EH (cell line): ENCODE measurements at places on chromosomes 3 and 15.

DNA sequence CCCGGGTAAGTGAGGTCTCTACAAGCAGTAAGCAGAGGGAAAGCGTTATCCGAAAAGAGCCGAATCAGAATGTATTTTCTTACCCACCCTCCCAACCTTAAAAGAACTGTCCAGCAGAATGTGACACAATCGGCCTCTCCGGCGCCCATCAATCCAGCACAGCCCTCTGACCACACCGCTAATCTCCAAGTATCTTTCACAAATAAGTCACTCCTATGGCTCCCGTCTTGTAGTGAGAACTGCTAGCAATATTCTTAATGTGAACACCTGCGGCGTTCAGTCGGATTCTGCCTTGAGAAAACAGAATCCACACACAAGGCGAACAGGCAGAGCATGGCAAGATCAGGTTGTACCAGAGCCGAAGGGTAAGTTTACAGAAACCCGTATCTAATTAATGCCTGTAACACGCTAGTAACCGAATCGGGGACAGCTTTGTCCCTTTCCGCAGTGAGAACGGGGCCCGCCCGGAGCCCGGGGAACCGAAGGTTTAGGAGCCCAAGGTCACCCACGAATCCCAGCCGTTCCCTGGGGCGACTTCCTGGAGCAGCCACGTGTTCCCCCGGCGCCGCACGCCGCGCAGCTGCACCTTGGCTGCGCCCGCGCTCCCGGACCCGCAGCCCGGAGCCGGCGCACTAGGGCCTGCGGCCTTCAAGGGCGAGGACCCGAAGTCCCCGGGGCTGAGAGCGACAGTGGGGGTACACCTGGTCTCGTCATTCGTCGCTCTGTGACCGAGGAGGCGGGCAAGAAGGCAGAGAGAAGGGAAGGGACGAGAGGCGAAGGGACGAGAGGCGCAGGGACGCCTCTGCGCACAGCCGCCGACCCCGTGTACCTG lies 672 bp downstream of the TFRC start:
- peak; percentile 58 for DNase-seq

GRCh38 chr3:134858441-134859035 lies 63.5 kb downstream of the EPHB1 start:
- no peak for DNase-seq

DNA sequence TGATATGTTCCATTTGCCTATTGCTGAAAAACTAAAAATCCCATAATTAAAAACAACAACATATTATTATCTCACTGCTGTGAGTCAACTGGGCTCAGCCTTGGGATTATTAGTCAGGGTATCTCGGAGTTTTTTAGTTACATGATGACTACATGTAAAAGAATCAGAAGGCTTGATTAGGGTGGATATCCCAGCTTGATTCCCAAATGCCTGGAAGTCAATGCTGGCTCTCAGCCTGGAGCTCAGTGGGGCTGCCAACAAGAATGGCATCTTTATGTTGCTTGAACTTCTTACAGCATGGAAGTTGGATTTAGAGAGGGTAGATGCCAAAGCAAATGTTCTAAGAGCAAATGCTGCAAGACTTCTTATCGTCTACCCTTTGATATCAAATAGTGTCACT lies 278.5 kb downstream of the PLOD2 start:
- DNase-seq, result no peak

DNA sequence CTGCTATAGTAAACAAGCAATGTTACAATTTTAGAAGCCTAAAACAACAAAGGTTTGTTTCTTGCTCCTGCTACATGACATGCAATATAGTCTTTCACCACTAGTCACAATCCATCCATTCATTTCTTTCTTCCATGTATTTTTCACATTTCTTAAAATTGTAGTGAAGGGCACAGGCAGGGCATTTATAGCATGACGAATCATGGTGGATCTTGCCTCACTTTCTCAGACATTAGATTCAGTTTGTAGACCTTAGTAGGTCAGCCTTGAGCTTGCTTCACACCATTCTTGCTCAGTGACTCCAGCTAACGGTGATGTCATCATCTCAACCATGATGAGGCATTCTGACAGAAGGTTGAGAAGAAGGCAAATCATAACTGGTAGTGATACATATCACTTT lies 546.8 kb downstream of the TBL1XR1 start:
- DNase-seq, result peak; percentile 38

- peak; percentile 44 for DNase-seq
Measured at GRCh38 chr3:71052716-71053115, 530.8 kb downstream of the FOXP1 start.

DNA sequence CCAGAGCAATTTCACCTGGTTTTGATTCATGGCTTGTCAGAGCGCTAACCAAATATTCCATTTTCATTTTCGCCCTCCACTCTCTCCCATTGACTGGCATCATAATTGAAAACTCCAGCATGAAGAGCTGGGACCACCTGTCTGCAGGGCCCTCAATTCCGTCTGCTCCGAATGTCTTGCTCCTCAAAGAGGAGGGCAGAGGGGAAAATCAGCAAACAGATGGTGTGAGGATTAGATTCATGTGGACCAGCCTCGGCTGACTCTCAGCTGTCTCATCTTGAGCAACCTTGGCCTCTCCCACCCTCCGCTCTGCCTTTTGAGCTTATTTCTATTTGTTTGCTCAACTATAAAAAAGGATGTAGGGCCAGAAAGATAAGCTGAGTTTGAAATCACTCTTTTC lies 512.2 kb upstream of the PPP2R3A start:
- DNase-seq, result no peak

DNA sequence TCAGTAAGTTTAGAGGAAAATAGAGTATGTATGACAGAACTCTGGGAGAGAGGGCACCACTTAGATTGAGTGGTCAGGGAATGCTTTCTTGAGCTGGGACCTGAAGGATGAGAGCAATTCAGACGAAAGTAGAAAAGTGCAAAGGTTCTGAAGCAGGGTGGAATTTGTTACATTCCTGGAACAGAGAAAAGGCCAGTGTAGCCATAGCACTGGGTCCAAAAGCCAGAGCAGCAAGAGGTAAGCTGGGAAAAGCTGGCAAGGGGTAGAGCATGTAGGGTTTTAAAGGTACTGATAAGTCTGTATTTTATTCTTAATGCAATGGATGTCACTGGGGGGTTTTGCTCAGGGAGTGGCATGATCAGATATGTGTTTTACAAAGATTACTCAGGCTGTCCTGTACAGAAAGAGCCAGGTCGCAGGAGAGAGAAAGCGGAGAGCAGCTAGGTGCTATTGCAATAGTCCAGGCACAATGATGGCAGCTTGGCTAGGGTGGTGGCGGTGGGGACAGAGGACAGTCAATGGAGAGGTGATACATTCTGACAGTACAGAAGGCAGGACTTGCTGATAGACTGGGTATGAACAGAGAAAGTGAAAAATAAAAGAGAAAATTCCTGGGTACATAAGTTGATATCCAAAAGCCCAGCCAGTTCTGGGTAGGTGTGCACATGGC lies 17.0 kb downstream of the FSTL1 start:
- no peak for DNase-seq

GRCh38 chr3:114646526-114646925 lies 352.7 kb downstream of the TIGIT start:
- DNase-seq, result no peak

DNA sequence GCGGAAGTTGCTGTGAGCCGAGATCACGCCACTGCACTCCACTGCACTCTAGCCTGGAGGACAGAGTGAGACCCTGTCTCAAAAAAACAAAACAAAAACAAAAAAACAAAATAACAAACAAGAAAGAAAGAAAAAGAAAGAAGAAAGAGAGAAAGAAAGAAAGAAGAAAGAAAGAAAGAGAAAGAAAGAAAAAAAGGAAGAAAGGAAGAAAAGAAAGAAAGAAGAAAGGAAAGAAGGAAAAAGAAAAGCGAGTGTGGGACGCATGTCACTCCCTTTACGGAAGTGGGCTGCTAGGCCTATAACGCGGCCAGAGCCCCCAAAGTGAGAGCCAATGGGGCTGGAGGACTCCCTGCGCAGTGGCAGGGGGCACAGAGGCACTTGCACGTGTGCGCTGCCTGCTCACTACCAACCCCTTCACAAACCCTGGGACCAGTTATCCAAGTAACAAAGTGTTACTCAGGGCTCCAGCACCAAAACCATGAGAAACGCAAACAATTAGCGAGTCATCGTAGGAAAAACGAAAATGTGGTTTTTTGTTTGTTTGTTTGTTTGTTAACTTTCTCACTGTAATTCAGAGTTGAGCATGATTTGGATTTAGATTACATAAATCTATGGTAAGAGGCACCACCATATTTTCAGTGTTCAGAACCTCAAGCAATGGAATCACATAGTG lies 40.8 kb upstream of the ATP1B3 start:
- no peak for DNase-seq

GRCh38 chr3:169467751-169468150 lies 195.8 kb downstream of the MECOM start:
- DNase-seq, result no peak

DNA sequence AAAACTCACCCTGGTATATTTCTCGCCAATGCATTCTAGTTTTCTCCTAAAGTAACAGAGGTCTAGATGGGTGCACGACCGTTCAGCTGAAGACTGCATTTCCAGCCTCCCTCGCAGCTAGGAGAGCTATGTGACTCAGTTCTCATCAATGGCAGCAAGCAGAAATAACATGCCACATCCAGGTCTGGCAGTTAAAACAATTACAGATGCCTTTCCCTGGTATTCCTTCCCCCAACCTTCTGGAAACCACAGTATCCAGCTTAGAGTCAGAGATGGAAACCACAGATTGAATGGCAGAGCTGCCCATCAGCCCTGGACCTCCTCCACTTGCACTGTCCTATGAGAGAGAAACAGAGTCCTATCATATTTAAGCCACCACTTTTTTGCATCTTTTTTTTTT lies 4.8 kb downstream of the HAPLN3 start:
- DNase-seq, result peak; percentile 75

DNA sequence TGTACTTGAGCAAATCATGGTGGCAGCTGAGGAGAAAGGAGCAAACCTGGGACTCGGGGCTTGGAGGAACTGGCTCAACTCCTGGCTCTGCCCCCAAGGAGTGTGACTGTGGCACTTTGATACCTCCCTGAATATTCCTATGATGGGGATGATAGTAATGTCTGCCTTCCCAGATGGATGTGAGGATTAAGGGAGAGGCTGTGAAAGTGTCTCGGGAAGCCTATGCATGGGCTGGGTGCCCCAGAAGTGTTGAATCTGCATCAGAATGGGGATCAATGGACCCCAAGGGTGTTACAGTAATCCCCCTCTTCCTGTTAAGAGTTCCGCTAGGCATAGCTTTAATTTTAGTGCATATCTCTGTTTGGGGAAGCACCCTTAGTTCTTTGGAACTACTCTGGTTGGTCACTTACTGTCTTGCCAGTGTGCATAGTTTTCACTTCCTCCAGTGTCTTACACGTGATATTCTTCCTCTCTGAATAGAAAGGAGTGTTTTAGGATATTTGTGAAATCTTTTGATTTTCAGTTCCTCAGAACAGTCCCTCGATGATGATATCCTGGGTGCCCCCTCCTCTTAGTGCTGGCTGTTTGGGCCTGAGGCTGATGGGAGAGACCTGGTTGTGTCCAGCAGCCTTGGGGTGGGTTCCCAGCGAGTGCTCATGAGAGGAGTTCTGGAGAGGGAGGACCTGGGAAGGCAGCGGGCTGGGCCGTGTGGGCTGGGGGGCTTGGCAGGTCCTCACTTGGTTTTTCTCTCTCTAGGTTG lies 97.5 kb downstream of the CHDH start:
- no peak for DNase-seq

DNA sequence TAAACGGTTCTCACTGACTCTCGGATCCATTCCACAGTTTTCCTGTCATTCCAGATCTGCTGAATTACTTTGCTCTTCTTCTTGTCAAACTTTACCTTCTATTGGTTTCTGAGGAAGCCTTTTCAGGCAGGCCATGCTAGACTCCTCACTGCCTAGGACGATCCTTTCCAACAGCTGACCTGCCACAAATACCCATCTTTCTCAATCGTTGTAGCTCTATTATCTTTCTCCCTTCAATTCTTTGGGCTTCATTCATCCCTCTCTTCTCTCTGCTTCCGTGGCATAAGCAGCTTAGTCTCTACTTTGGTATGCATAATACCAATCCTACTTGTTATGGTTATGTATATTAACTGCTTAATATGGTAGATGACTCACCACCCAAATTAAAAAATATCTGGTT lies 421.8 kb downstream of the NLGN1 start:
- peak; percentile 29 for DNase-seq

DNA sequence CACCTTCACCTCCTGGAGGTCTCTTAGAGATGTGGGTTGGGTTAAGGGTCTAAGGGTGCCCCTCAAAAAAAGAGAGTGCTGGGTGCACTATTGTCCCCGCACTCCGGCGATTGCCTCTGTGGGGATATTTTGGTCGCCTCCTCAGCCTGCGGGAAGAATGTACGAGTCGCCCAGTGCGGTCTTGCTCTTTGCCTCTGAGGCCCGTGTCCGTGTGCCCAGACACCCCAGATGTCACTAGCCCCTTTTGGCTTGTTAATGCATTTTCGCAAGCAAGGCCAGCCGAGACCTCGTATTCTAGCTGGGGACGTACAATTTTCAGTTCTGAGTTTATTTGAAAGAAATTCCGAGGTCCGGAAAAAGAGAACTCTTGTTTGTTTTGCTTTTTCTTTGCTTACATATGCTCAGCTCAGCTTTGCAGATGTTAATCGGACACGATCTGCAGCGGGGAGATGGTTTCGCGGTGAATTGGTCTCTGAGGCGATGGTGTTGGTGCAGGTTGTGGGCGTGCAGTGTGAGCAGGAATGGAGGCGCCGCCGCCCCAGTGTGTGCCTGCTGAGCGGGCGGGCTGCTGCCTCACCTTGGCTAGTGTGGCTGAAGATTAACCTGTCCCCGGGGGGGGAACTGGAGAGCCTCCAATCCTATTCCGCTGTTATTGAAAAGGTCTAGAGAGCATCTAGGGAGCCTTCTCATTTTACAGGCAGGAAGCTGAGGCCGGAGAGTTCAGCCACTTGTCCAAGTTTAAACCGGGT lies 1.4 kb downstream of the ST6GAL1 start:
- peak; percentile 59 for DNase-seq

GRCh38 chr3:54353946-54354345 lies 231.6 kb downstream of the CACNA2D3 start:
- DNase-seq, result peak; percentile 20

DNA sequence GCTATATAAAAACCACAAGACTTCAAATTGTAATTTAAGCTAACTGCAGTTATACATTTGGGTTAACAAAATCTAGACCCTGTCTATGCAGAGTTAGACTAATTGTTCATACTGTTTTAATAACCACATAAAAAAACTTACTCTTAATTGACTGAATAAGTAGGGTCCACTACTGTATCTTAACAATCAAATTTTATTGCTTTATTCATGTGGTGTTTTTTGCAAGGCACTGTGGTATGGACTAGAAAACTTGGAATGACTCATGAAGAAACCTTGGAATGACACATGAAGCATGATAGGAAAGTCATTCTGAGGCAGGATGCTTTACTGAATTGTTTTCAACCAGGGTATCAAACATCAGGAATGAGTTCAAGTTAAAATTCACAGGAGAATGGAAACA lies 2.3 kb downstream of the SERP1 start:
- peak; percentile 85 for DNase-seq
